ENCODE measurements at places on chromosomes 3 and 15.

DNA sequence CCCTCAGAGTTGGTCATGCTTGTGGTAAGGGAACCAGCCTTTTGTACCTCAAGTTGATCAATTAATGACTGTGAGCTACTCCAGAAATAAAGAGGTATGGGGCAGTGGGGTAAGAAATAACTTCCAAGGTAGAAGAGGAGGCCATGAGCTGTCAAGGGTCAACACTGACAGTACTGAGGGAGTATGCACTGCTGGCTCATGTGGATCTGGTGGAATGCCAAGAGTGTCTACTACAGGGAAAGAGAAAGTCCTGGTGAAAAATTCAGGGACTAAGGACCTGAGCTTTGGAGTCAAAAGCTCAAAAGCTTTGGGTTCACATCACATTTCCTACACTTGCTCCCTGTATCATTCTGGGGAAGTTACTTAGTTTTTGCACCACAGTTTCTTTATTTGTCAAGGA is 154.9 kb downstream of the SEMA6D start:
- peak; percentile 5 for DNase-seq

DNA sequence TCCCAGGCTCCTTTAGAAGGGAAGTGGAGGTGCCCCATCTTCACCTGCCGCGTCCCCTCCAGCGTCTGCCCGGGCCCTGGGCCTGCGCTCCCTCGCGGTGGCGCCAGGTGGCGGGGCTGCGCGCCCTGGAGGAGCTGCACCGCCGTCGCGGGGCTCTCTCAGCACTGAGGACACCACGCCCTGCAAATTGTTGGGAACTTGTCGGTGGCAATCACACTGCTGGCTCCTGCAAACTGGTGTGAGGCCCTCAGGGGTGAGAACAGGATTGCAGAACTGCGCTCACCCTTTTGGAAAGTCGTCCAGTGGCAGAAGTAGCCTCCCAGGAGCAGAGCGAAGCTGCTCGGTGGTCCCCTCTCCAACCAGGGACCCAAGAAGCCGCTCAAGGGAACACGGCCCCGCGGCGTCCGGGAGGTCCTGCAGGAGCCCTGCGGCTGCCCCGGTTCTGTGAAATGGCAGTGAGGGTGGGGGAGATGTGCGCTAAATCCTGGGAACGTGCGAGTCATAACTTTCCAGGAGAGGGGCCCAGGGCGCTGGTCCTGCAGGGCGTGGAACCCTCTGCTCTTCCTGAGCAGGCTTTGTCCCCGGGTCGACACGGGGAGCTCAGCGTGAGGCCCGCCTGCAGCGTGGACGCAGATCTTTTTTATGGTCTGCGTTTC is 995 bp upstream of the LRRK1 start:
- peak; percentile 78 for DNase-seq

DNA sequence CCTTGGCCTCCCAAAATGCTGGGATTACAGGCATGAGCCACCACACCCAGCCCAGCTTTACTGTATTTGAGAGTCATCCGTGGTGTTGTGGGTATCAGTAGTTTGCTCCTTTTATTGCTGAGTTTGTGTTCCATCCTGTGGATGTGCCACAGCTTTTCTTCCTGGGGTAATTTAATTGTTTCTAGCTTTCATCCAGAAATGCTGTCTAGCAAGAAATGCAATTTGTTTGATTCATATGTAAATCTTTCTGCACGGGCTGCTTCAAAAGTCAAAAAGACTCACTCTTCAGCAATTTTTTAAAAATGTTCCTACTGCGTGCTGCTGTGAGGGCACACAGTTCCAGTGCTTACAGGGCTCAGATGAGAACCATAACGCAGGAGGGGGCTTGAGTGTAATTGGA is 47.1 kb downstream of the CORO2B start:
- no peak for DNase-seq

DNA sequence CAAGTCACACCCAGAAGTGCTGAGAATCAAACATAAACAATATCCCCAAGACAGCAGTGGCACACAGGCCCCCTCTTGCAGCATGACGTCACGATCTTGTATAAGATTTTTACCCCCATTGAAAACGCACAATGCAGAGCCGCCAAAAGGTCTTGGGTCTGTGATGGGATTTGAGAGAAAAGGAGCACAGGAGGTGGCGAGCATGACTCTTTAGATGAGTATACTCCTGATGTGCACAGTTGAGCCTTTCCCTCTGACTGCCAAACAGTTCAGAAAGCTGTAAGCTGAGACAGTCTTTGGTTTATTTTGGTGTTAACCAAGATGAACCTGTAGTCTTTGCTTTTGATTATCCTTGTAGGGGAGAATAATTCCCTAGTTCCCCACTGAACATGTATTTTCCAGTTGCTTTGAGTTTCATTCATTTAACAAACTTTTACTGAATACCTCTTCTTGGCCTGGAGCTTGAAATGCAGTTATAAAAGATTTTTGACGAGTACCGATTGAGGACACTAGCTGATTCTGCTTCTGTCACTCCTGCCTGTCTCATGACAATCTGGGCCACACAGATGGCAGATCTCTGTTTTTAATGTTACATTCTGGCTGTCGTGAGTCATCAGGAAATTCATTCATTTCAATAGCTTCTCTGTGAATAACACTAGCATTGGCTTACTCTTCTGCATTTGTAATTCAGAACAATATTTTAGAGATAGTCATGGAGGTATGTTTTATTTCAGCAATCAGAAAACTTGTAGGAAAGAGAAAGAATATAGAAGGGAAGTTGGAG is 28.9 kb downstream of the CFAP91 start:
- peak; percentile 64 for DNase-seq

GRCh38 chr3:148450819-148451218 is 246.9 kb upstream of the AGTR1 start:
- DNase-seq: no peak

DNA sequence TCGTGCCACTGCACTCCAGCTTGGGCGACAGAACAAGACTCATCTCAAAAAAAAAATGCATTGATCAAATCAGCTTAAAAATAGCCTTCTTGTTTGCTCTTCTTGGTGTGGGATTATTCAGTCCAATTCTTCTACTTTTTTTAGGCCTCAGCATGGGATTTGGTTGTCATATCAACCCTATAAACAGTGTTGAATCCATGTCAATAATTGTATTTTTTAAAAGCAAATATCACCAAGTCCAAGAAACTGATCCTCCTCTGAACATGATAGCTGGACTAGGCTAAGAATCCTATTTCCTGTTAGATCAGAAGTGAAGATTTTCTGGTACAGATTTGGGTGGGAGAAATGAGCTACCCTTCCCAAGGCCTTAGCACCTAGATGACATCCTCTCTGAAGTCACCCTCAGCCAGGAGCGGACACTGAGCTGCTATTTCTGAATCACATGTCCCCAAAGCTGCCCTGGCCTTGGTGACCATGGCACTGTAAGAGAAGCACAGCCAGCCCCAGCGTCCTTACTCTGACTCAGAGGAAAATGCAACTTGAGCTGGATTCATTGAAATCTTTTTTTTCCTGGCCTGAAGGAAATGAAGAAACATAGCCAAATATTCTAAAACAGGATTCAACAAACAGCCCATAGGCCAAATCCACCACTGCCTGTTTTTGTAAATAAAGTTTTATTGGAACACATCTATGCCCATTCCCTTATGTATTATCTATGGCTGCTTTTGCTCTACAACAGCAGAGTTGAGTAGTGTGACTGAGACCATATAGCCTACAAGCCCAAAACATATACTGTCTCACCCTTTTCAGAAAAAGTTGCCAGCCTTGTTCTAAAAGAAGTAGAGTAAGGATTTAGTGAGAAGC is 215.9 kb upstream of the CTDSPL start:
- no peak for DNase-seq

DNA sequence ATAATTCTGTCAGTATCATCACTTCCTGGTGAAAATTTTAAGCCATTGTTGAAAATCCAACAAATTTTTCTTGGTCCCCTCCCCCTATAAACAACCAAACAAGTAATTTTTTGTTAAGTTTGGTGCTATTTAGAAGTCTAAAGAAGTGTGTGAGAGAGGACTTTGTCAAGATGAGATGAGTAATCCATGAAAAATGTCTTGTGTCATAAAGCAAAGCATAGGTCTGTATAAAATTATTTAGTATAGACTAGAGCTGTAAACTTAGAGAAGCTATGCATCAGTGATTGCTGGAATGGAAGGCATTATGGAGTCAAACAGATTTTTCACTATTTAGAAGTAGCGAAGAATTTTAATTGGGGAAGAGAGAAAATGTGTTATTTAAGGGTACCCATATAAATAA is 31.4 kb downstream of the MAPK6 start:
- DNase-seq: peak; percentile 77

DNA sequence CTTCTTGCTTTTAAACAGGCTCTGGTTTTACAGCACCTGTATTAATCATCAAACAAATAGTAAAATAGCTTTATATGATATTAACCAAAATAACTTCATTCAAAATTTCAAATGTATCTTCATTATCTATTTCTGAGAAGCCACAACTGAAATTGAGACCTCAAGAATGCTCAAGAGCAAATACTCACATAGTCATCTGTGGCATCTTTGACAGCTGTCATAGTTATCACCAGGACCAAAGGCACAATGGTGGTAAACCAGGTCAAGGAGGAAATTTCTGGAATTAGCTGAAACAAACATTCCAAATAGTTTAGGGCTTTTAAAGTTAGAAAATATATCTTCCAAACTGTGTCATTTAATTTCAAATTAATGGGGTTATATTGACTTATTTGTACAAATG is 74.6 kb downstream of the ATP8B4 start:
- DNase-seq: no peak

Data from fibroblast of skin of right biceps (primary cell).